ENCODE measurements at places on chromosomes 3 and 15. TPM values are rescaled to one million over a fixed set of nuclear protein-coding genes. Genes with fewer than 3 reads are reported as not detected.

GRCh38 chr3:115100806-115101205, 46.3 kb downstream of the ZBTB20 start:
- DNase-seq = no peak
- peak overlapping the region; percentile 4 for H3K4me3 ChIP-seq
- no peaks in the 10 kb centered on the region for H3K36me3 ChIP-seq
- H3K4me1 ChIP-seq = peaks cover 26% of the 10 kb centered on the region

DNA sequence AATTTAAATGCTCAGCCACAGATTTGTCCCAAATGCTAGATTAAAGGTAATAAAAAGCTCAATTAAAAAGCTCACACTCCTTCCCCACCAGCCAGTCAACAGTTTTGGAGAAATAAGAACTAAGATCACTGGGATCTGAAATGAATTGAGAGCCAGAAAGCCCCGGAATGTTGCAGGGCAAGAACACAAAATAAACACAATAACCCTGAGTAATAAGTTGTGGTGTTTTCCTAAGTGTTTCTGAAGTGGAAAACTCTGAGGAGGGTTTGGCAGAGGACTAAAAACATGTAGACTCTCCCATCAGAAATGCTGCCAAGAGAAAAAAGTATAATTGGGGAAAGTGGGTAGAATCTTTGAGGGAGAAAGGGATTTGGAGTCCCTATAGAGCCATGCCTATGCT, 127.8 kb downstream of the ABI3BP start:
- no peaks in the 10 kb centered on the region for H3K36me3 ChIP-seq
- no peaks in the 10 kb centered on the region for H3K4me1 ChIP-seq
- H3K27me3 ChIP-seq = no peaks in the 10 kb centered on the region
- H3K4me3 ChIP-seq = no peak overlapping the region
- H3K27ac ChIP-seq = no peak overlapping the region
- no peak for DNase-seq

DNA sequence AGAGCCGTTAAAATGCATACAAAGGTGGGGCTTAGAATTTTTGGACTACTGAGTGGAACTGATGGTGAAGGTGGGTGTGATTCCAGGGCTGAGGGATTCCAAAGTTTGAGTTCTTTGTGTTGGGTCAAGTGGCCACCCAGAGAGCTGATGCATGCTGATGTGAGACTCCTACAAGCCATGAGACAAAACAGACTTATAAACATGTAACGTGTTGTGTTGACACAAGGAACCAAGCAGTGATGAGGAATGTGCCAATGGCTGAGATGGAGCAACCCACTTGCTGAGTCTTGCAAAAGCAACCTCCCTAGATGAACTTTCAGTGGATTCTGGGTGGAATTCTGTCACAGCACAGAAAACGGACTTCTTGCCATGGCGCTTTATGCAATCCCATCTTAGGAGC, 289.0 kb downstream of the TLE3 start:
- no peaks in the 10 kb centered on the region for H3K4me1 ChIP-seq
- H3K27ac ChIP-seq = no peak overlapping the region
- no peak for DNase-seq
- H3K27me3 ChIP-seq = no peaks in the 10 kb centered on the region
- no peaks in the 10 kb centered on the region for H3K36me3 ChIP-seq
- H3K4me3 ChIP-seq = no peak overlapping the region

DNA sequence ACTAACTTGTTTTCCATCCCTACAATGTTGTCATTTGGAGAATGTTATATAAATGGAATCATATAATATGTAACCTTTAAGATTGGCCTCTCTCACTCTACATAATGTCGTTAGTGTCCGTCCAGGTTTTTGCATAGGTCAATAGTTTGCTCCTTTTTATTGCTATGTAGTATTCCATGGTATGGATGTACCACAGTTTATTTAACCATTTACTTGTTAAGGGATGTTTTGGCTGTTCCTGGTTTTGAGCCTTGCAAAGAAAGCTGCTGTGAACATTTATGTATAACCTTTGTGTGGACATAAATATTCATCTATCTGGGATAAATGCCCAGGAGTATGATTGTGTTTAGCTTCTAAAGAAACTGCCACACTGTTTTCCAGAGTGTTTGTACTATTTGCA, 34.1 kb upstream of the SEC22A start:
- no peaks in the 10 kb centered on the region for H3K36me3 ChIP-seq
- H3K4me3 ChIP-seq = no peak overlapping the region
- H3K27ac ChIP-seq = no peak overlapping the region
- DNase-seq = no peak

RPUSD3 gene
- 12.4 TPM for total RNA-seq

- H3K36me3 ChIP-seq = no peaks in the 10 kb centered on the region
- H3K4me3 ChIP-seq = no peak overlapping the region
- H3K27ac ChIP-seq = no peak overlapping the region
- H3K4me1 ChIP-seq = no peaks in the 10 kb centered on the region
- H3K27me3 ChIP-seq = no peaks in the 10 kb centered on the region
- DNase-seq = no peak
Observed at GRCh38 chr15:52006702-52007340, 12.2 kb upstream of the MAPK6 start.

- no peaks in the 10 kb centered on the region for H3K4me1 ChIP-seq
- no peak overlapping the region for H3K27ac ChIP-seq
- no peaks in the 10 kb centered on the region for H3K36me3 ChIP-seq
- no peaks in the 10 kb centered on the region for H3K27me3 ChIP-seq
- no peak overlapping the region for H3K4me3 ChIP-seq
- no peak for DNase-seq
Observed at GRCh38 chr15:73965094-73965757, 26.9 kb downstream of the STOML1 start.

DNA sequence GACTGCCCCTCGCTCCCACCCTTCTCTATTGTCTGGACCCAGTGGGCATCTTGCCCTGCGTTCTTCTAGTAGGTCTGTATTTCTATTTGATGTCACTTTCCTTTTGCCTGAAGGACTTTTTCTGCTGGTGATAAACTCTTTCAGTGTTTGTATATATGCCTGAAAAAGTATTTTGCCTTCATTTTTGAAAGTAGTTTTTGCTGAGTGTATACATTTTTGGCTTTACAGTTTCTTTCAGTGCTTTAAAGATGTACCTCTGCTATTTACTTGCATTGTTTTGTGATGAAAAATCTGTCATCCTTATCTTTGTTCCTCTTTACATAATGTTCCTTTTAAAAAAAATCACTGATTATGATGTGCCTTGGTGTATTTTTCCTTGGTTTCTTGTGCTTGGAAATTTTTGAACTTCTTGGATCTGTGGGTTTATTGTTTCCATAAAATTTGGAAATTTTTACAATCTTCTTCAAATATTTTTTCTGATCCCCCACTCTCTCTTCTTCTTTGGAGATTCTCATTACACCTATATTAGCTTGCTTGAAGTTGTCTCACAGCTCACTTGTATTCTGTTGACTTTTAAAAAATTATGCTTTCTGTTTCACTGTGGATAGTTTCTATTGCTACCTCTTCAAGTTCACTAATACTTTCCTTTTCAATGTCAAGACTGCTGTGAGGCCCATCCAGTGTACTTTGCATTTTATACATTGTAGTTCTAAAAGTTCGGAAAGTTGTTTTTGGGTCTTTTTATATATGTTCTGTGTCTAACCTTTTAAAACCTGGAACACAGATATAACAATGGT, 67.8 kb downstream of the RGMA start:
- H3K4me3 ChIP-seq = no peak overlapping the region
- no peaks in the 10 kb centered on the region for H3K27me3 ChIP-seq
- no peak overlapping the region for H3K27ac ChIP-seq
- no peaks in the 10 kb centered on the region for H3K36me3 ChIP-seq

- H3K36me3 ChIP-seq = no peaks in the 10 kb centered on the region
- H3K27ac ChIP-seq = no peak overlapping the region
- H3K4me3 ChIP-seq = no peak overlapping the region
Observed at GRCh38 chr15:94205366-94205765, 26.0 kb upstream of the MCTP2 start.

Data from pancreas (tissue), 10 donors.